KBM-7 (cell line): ENCODE measurements at places on chromosomes 12 and 14.

GRCh38 chr14:101731187-101732080 lies 30.1 kb upstream of the PPP2R5C start:
- peak; percentile 76 for DNase-seq

DNA sequence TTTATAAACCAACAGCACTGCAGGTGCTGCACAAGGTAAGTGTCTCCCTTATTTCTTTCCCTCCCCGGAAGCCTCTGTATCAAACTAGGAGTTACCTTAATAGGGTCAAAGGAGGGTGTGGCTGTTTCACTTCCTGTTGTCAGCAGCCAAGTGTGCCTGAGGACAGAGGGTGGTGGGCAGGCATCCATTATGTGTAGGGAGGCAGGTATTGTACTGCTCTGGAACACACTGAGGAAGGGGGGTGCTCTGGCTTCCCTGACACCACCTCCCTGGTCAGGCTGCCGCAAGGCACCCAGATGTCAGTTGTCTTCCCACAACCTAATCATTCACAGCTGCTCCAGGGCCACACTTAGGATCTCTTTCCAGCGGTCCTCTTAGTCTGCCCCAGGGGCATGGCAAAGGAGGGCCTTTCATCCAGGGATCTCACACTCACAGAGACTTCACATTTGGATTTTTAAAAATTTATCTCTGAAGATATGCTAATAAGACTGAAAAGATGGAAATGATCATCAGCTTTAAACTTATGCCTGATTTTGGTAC lies 132.0 kb upstream of the ARHGAP5 start:
- no peak for DNase-seq

DNA sequence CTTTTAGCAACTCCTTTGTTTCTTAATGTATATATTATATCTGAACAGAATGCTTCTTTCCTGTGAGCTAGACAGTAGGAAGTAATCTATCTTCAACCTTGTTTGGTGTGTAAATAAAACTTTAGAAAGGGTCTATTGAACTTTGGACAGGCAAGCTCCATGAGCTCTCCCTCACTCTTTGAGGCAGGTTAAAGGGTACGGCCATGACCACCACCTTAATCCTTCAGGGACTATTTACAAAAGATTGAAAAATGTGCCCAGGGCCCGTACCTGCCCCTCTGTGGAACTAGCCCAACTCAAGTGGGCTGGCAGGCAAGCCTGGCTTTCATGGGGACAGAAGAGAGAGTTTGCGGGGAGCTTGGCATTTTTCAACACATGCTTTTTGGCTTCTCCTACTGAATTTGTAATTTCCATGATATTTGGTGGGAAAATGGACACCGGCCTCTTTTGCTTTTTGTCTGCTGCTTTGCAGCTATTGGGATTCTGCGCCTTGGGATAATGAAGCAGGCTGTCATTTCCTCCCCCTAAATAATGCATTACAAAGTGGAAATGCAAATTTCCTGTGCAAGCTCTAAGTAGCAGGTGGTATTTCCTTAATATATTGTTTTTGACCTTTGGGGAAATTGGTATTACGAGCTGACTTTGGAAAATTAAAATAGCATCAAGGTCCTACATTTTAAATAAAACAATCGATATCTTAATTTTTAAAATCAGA lies 106.0 kb downstream of the HMGA2 start:
- no peak for DNase-seq

GRCh38 chr12:50666023-50666422 lies 97.9 kb upstream of the ATF1 start:
- no peak for DNase-seq

GRCh38 chr12:23204933-23205778 lies 580.2 kb downstream of the ETNK1 start:
- peak; percentile 43 for DNase-seq

- DNase-seq: peak; percentile 55
Observed at GRCh38 chr14:64209444-64210131, 84.6 kb downstream of the ESR2 start.

GRCh38 chr12:68293347-68293746 lies 38.8 kb downstream of the MDM1 start:
- no peak for DNase-seq

DNA sequence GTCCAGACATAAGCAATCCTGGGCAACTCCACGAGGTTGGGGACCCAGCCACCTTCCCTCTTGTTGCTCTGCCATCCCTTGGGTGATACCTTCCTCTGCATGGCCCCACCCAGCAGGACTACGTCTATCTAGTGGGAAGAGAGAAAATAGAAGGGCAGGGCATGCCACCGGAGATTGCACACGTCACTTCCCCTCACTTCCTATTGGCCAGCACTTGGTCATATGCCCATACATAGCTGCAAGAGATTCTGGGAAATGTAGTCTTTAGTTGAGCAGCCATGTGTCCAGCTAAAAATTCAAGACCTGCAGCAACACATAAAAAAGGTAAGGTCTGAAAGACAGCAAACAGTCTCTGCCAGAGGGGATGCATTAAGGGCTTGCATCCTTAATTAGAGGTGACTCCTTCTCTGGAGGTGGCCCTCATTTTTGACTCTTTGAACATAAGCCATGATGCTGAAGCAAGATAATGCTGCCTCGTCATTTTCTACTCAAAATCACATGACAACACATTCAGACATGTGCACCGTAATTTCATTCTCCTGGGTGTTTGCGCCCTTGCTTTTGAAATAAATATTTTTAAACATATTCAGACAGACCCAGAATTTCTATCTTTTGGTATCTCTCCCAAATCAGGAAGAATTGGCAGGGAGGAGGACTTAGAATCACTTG lies 91.8 kb upstream of the PWP1 start:
- DNase-seq: peak; percentile 15

GRCh38 chr14:41606282-41606531 lies 469 bp upstream of the LRFN5 start:
- DNase-seq: no peak

GRCh38 chr12:96108321-96108720 lies 72.9 kb upstream of the LTA4H start:
- peak; percentile 84 for DNase-seq

DNA sequence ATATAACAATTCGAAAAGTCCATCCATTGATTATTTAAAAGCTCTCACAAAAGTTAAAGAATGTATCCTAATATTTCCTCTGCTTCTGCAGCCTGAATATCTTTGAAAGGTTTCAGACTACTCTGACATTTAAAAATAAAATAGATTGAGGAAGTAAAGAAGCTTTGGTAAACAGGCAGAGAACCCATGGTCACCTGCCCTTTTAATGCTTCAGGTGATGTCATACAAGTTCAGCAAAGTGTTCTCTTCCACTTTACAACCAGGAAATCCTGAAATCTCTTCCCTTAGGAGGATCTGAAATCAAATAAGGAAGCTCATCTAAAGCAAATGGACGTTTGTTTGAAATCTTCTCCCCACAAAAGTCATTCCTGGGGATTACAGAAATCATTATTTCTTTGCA lies 322.4 kb downstream of the PDZRN4 start:
- no peak for DNase-seq

GRCh38 chr14:60654334-60654821 lies 5.1 kb upstream of the SIX1 start:
- no peak for DNase-seq

DNA sequence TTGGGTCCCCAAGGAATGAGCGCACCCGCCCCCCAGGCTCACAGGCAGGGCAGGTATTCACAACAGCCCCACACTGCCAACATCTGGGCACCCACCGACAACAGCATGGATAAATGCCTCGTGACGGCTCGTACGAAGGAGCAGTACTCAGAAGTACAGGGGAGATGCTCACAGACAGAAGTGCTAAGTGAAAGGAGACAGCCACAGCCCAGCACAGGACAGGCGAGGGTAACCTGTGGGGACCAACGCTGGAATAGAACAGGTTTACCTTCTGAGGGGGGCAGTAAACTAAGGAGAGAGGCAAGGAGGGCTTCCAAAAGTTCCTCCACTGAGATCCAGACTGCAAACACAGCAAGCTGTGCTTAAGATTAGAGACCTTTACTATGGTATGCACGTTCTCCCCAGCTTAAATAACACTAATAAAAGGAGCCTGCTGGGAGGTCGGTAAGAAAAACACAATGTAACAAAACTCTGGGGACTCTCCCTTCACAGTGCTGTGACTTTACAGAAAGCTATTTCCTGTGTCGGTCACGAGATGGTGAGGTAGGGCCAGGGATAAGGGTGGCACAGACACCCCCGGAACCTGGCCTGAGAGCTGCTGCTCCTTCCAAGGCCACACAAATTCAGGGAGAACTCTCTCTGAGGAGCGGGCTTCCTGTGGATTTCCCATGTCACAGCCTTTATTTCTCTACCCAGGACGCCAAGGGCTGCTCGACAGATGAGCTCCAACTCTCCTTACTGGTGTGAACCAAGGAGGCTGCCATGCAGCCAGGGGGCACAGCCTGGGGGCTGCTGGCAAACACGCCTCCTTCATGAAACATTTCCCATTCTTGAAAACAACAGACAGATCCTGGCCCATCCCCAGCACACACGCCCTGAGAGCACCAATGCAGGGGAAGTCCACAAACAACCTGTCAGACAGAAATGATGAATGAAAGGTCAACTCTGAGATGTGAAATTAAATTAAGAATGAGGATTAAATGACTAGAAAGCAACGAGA lies 26.3 kb downstream of the SLC15A4 start:
- DNase-seq: no peak

- peak; percentile 43 for DNase-seq
Observed at GRCh38 chr12:121980191-121980891, 41.3 kb upstream of the BCL7A start.

GRCh38 chr12:123263196-123263817 lies 8.3 kb downstream of the CDK2AP1 start:
- no peak for DNase-seq

- DNase-seq: no peak
Observed at GRCh38 chr12:116372815-116373214, 95.3 kb upstream of the MED13L start.

GRCh38 chr12:68013181-68013580 lies 23.9 kb downstream of the IFNG-AS1 start:
- DNase-seq: no peak

DNA sequence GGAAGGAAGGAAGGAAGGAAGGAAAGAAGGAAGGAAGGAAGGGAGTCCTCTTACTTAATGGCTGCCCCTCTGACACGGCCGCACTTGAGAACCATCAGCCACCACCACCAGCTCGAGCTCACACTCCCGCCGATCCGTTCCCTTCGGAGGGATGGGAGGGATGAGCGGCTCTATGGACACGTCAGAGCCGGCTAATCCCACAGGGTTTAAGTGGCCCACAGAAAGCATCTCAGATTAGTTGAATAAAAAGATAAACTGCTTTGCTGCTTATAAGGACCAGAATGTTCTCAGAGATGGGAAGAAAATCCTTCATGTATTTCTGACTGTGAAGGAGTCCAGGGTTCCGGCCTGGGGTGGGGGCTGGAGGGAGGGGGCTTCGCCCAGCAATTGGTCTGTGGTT lies 31.1 kb downstream of the PRIMA1 start:
- no peak for DNase-seq

DNA sequence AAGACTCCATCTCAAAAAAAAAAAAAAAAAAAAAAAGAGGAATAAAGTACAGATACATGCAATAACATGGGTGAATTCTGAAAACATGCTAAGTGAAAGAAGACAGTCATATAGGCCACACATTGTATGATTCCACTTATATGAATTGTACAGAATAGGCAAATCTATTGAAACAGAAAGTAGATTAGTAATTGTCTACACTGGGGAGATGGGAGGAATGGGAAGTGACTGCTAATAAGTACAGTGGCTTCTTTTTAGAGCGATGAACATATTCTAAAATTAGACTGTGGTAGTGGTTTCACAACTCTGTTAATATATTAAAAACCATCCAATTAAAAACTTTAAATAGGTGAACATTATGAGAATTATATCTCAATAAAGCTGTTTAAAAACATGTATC lies 74.4 kb downstream of the ANKS1B start:
- no peak for DNase-seq

DNA sequence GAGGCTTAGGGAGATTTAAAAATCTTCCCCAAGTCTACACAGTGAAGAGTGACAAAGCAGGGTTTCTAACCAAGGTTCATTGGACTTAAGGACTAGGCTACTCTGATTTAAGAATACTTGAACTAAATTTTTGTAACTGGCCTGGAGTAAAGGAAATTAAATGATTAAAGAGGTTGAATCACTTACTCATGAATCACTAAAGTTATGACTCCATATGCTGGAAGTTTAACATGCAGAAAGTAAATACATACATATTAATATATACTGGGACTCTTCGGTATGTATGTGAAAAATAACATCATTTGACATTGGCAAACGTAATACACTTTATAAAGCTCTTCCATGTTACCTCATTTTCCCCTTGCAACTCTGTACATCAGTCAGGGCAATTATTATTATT lies 322.9 kb downstream of the KCNH5 start:
- no peak for DNase-seq

DNA sequence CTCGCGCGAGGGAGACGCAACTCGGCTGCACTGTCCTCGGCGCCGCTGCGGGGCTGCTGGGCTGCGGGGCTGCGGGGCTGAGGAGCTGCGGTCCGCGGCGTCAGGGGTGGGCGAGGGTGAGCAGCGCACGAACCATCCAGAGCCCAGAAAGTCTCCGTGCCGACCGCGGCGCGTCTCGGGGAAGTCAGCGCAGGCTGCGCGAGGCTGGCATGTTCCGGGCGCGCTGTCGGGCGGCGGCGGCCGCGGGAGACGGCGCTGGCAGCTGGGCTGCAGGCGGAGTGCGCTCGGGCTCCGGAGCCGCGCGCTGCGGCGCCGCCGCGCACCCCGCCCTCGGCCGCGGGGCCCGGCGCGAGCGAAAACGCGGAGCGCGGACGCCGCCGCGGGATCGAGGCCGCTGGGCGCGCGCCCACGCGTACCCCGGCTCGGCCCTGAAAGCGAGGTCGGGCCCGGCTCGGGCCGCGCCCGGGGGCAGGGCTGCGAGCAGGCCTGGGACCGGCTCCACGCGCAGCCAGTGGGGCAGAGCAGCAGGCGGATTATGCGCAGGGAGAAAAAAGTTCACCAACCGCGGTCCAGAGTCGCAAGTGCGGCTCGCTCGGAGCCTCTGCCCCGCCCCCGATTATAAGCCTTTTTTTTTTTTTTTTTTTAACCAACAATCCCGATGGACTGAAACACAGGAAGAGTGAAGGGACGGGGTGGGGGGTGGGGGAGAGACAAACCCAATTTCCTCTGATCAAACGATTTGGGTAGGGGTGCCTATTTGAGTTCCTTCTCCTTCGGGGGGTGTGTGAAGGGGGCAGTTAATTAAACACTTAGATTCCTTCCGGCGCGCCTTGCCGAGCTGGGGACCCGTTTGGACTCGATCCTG lies at the start of gene PRICKLE1:
Gene PRICKLE1 (minus strand): TSS at position 282 of the 865 bp plus-strand sequence. CDS start 117,230 bp downstream, outside the sequence.
- DNase-seq: peak; percentile 31

GRCh38 chr14:81062816-81063215 lies 107.4 kb downstream of the TSHR start:
- peak; percentile 48 for DNase-seq

- no peak for DNase-seq
Observed at GRCh38 chr12:102593134-102593533, 112.8 kb upstream of the IGF1 start.

- DNase-seq: no peak
Observed at GRCh38 chr14:105268736-105269354, 20.5 kb downstream of the BTBD6 start.
